Foreskin keratinocyte (primary cell): ENCODE measurements at places on chromosomes 13 and 19.

DNA sequence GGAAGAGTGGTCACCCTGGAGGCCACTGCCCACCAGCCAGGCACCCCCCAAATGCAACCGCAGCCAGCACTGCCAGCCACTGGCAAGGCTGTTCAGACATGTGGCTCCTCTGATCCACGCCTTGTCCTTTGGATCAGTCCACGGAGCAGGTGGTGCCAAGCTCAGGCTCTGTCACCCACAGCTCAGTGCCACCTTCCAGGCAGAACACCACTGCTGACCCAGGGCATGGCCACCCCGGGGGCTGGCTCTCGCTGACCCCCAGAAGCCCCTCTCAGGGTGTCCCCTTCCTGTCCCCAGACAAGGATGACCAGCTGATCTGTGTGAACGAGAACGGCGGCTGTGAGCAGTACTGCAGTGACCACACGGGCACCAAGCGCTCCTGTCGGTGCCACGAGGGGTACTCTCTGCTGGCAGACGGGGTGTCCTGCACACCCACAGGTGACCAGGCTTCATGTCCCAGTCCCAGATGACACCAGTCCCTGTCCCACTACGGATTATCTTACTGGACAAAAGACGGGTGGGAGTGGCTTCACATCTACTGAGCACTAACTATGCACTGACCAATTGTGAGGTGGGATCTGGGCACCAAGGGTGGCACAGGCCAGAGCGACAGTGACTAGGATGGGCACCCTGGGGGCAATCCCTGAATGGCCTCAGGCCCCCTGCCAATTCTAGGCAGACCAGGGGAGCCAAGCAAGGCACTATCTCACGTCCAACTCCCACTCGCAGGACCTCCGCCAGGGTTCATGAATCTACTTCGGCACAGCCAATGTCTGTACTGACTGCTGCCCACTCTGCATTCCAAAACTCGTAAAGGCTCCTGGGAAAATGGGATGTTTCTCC, 7.0 kb upstream of the F10 start:
- DNase-seq: no peak

DNA sequence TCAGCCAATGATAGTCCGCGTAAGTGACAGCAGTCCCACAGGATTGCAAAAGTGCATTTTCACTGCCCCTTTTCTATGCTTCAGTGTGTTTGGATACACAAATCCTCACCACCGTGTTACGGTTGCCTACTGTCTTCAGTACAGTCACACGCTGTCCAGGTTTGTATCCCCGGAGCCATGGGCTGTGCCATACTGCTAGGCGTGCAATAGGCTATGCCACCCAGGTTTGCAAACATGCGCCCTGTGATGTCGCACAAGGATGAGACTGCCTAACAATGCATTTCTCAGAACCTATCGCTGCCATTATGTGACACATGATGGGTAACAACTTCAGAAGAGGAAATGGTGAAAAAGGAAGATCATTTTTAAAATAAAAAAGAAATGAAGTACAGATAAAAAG, 16.8 kb upstream of the ADPRHL1 start:
- DNase-seq: no peak

GRCh38 chr19:19079571-19079970, 15.8 kb downstream of the SLC25A42 start:
- DNase-seq: no peak

GRCh38 chr13:101626925-101627555, 174.6 kb downstream of the ITGBL1 start:
- no peak for DNase-seq

GRCh38 chr19:4064496-4065260, 2.0 kb downstream of the ZBTB7A start:
- no peak for DNase-seq

GRCh38 chr19:42295831-42296525, 6.0 kb upstream of the PRR19 start:
- no peak for DNase-seq

GRCh38 chr13:74325106-74325505, 190.9 kb upstream of the KLF12 start:
- peak; percentile 9 for DNase-seq

DNA sequence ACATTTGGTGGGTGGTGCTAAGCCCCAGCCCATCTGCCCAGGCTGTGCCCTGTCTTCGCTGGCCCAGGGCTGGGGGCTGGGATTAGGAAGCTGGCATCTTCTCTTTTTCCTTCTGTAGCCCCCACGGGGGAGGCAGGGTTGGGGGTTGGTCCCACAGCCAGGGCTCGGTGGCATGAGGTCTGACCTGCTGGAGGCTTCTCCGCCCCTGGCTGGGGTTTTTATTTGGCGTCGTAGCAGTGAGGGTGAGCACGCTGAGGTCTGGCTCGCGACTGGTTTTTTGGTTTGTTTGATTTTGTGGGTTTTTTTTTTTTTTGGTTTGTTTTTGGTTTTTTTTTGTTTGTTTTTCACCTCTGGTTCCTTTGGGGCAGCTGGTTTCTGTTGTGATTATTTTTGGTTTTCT, 14.7 kb downstream of the ZNF574 start:
- DNase-seq: no peak

DNA sequence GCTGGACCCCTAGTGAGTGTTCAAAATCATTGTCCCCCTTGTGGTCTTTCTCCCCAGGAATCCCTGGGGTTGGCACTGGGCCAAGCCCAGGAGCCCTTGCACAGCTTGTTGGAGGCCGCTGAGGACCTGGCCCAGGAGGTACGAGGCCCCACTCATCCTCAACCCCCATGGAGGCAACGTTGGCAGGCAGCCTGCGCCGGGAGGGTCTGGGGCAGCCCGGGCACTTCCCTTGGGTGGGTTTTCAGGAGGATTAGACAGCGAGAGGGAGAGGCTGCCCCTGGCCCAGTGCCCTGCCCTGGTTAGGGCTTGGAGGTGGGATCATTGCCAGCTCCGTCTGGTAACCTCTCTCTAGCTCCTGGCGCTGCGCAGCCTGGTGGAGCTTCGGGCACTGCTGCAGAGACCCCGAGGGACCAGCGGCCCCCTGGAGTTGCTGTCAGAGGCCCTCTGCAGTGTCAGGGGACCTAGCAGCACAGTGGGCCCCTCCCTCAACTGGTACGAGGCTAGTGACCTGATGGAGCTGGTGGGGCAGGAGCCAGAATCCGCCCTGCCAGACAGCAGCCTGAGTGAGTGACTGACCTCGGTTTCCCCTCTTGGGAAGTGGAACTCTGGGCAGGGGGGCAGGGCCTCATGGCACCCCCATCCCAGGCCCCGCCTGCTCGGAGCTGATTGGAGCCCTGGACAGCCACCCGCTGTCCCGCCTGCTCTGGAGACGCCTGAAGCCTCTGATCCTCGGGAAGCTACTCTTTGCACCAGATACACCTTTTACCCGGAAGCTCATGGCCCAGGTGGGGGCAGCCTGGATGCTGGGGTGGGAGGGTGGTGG, 3.0 kb downstream of the ABCA7 start:
- no peak for DNase-seq

DNA sequence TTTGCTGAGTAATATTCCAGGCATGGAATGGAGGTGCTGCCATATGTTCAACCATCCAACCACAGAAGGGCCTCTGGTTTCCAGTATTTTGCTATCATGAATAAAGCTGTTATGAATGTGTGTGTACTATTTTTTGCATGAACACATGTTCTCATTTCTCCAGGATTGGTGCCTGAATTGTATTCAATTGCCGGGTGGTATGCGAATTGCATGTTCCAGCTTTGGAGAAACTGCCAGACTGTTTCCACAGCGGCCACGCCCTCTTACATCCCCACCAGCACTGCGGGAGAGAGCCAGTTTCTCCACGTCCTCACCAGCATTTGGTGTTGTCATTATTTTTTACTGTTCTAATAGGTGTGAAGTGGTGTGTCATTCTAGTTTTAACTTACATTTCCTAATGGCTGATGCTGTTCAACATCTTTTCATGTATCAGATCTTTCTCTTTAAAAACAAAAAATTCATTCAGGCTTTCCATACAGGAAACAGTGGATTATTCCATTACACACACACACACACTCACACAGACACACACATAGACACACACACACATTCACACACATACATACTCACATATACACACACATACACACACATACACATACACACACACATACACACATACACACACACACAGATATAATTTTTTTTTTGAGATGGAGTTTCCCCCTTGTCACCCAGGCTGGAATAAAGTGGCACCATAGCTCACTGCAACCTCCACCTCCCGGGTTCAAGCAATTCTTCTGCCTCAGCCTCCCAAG, 154.1 kb downstream of the PTPRS start:
- DNase-seq: peak; percentile 50

GRCh38 chr19:399370-399769, 9.6 kb downstream of the C2CD4C start:
- DNase-seq: no peak

DNA sequence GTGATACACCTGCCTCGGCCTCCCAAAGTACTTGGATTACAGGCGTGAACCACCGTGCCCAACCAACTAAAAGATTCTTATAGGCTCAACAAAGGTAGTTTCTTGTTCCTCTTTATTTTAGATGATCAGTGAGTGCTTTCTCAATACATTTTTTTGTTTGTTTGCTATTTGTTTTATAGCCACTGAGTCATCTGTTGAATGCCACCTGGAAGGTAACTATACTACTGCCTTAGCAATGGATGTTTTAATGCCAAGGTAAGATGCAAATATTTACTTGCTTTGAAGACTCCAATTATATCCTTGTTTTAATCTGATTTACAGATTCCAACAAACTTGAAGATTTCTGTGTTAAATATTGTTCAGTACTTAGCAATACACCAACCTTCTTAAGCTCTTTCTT, 2807.4 kb upstream of the PCDH20 start:
- no peak for DNase-seq

GRCh38 chr19:19460761-19461265, 54.5 kb downstream of the TSSK6 start:
- DNase-seq: no peak

GRCh38 chr19:1864480-1865171, 1.2 kb upstream of the KLF16 start:
- DNase-seq: no peak

DNA sequence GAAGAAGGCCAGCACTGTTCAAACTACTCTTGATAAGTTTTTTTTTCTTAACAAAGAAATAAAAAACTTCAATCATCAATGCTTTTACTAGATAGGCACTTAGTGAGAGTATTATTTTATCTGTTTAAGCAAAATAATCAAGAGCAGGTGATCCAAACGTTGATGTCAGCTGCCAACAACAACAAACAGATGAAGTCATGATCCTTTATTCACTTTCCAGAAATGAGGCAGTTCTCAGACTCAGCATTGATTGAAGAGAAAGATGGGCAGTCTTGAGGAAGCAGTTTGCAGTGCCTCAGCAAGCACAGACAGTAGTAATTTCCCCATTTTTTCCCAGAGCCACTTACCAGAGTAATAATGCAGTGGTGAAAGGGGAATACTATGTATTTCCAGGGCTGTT, 38.4 kb upstream of the CSNK1A1L start:
- no peak for DNase-seq

- DNase-seq: no peak
Observed at GRCh38 chr19:27779954-27780353, 1433.0 kb downstream of the UQCRFS1 start.

DNA sequence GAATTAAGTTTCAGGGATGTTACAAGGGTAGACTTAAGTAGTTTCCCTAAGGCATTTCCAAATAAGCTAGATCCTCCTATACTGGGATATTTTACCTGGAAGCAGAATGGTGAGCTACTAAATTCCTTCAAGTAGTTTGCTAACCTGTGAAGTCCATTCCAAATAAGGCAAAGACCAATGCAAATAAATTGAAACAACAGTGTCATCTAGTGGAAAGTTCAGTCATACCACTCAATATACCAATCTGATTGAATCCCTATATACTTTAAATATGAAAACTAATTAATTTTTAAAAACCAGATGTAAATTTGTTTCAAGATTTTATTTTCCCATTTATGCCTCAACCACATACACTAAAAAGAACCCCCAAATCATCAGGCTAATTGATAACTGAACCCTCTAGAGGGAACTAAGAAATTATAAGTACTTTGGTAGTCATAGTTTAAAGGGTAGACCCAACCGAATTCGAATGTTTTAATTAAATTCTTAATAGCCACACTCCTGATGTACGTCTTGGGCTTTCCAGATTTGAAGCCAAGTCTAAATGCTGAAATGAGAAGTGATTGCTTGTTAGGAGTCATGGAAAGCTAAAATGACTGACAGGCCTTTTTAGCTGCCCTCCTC, 223.7 kb downstream of the TBC1D4 start:
- peak; percentile 56 for DNase-seq

DNA sequence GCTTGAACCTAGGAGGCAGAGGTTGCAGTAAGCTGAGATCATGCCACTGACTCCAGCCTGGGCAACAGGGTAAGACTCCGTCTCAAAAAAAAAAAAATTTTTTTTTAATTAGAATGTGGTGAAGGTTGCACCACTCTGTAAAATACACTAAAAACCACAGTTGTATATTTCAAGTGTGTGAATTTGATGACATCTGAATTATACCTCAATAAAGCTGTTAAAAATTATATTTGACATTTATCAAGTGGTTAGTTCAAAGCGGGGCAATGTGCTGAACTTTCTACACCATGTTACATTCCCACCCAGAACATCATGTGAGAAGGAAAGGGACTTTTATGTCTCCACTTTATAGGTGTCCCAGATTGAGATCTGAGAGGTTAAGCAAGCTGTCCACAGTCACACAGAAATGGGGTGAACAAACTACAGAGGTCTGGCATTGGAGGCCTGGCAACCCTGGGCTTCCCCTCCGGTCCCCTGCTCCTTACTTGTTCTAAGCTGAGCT, 5.9 kb upstream of the S1PR5 start:
- no peak for DNase-seq

- DNase-seq: no peak
Observed at GRCh38 chr13:51921790-51922740, 60.3 kb downstream of the CCDC70 start.

DNA sequence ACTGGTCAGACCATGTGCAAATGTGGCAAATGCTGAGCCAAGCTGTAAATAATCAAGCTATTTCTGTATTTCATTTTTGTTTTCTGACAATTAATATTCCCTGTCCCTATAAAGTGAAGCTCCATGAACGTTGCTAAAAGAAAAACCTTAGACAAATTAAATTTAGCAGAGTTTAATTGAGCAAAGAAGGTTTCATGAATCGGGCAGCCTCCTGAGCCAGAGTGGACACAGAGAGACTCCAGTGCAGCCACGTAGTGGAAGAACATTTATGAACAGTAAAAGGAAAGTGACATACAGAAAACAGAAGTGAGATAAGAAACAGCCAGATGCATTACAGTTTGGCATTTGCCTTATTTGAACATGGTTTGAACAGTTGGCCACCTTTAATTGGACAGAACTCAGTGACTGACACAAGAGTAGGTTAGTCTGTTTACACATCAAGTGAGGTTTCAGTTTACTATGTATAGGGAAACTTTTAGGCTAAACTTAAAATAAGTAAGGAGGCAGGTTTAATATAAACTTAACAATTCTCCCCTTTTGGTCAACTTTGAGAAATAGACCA, 69.7 kb downstream of the UFM1 start:
- DNase-seq: no peak

GRCh38 chr13:40410315-40410714, 256.1 kb downstream of the FOXO1 start:
- no peak for DNase-seq

- no peak for DNase-seq
Observed at GRCh38 chr13:66860878-66861417, 369.2 kb downstream of the PCDH9 start.

GRCh38 chr13:92716749-92717148, 509.9 kb upstream of the GPC6 start:
- DNase-seq: peak; percentile 13
